ENCODE measurements at places on chromosomes 5 and 9.
A peak's percentile ranks its signal among the peaks of the same experiment; 100 is the strongest.

DNA sequence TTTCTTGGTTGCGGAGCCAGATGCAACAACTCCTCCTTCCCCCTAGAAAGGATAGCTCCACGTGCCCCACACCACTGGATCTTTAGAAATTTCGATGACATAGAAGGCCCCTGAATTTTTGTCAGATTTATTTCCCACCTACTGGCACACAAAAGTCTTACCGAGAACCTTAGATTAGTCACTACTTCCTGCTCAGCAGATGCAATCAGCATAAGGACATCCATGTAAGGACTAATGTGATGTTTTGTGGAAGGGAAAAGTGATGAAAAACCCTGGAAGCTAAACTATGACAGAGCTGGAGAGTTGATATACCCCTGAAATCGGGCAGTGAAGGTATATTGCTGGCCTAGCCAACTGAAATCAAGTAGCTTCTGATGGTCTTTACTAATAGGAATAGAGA, 125.5 kb upstream of the NFIL3 start:
- DNase-seq, result no peak

GRCh38 chr5:79418276-79418675, 95.7 kb downstream of the HOMER1 start:
- DNase-seq, result no peak

- DNase-seq, result no peak
These were observed 304.9 kb downstream of the TMEM167A start for GRCh38 chr5:82772281-82772680.

GRCh38 chr9:130459941-130460669, 15.3 kb downstream of the ASS1 start:
- no peak for DNase-seq

DNA sequence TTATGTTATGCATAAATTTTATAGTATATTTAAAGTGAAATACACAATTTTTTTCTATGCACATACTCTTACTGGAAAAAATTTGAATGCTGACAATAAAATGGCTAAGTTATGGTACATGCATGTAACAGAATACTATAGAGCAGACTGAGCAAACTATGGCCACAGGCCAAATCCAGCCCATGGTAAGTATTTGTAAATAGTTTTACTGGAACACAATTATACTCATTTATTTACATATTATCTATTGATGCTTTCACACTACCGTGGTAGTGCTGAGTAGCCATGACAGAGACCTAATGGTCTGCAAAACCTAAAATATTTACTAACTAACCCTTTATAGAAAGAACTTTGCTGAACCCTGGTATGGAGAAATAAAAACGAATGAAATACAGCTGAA, 45.7 kb downstream of the TEX10 start:
- no peak for DNase-seq

DNA sequence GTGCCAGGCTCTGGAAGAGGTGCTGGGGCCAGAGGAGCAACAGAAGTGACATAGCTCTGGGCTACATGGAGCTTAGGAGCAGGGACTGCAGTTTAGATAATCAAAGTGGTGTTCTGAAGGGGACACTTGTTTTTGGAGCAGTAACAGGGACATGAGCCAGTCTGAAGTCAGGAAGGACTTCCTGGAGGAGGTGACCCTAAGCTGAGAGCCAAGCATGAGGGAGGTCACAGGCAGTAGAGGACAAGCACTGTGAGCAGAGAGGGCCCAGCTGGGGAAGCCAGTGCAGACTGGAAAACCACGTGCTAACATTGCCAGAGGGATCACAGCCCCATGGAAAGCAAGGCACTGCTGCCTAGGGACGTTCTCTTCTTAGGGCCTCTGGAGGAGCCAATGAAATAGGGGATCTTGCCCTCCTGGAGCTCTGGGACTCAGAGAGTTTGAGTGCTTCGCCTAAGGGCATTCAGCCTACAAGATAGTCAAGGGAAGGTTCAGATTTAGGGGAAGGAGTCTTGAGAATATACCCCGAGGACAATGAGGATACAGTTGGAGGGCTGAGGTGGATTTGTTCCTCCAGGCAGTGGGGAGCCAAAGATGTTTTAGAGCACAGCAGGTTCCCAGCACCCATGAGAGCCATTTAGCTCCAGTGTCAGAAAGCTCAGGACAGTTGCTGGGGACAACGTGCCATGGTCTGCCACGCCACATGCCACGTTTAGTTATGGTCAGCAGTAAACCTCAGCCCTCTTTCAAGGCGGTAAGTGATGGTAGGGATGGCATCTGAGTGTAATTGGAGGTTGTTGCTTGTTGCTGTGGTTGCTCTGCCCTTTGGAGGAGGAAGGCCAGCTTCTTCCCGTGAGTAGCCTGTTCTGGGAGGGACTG, 40.5 kb upstream of the SH3PXD2B start:
- no peak for DNase-seq

DNA sequence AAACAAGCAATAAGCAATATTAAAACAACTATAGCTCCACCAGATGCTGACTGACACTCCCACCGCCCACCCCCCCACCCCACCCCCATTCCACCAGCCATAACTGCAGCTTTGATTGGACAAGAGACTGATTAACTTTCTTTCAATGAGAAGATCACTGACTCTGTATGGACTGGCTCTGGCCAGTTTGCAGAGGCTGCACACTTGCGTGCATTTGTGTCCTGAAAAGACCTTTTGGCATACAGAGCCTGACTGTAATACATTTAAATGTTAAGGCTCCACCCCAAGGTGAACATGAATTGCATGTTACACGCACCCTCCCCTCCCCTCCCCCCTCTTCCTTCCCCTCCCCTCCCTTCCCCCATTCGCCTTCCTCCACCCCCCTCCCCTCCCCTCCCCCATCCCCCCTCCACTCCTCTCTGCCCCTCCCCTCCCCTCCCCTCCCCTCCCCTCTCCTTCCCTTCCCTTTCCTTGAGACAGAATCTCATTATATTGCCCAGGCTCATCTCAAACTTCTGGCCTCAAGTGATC, 31.1 kb downstream of the FGD3 start:
- DNase-seq, result no peak

DNA sequence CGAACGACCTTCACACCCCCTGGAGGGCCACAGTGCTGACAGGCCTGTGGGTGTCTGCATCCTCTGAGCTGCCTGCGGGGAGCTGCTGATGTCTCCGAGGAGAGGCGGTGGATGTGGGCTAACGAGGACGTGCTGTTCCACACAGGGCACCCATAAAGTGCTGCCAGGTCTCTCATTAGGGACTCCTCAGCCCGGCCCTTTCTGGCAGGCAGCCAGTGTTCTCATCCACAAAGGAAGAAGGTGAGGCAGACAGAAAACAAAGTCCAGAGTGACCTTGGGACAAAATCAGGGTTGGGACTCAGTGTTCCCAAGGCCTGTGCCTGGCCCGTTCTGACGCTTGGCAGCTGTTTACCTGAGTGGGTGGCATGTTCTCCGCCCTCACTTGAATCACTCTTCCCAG, 29.3 kb downstream of the CARTPT start:
- DNase-seq, result no peak

- no peak for DNase-seq
These were observed 247.3 kb downstream of the CTNND2 start for GRCh38 chr5:11656916-11657315.

DNA sequence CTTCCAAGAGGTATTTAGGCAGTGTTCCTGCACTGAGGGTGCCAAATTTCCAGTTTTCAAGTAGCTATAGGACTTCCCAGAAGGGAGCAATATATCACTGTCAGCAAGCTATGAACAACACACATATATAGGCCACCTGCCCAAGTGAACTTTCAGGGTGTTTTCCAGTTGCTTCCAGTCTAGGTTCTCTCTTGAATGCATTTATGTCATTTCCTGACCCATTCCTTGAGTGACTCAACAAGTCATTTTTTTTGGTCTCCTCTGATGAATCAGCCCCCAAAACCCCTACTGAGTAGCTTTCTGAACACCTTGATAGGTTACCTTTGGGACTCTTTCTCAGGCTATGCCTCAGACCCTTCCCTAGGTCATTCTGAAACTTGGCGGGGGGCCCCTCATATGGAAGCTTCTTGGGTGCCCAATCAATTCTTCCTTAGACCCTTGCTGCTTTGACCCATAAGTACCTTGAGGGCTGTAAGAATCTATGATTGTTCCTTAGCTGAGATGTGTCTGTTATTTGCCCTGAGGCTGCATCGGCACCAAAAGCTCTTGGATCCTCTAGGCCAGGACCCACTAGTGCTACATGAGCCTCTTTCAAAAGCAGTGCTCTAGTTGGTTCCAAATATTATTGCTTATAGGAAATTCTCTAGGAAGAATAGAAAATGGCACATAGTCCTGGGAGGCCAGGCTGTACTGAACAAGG, 12.4 kb downstream of the DNAJB5 start:
- no peak for DNase-seq

GRCh38 chr9:71295928-71296327, 174.5 kb upstream of the TRPM3 start:
- no peak for DNase-seq

DNA sequence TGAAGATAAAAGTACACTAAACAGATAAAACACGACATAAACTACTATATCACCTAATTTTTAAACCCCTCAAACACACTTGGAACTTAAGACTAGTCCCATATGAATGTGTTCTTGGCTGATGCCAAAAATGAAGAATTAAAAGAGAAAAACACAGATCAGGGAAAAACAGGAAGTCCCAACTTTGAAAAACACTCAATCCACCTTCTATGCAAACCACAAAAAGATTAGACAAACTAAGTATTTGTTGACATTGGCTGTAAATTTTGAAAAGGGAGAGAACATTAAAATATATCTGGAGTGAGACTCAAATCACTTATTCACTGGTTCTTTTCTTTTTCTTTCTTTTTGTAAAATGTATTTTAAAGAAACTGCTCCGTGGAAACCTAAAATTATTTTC, 81.4 kb downstream of the ANKH start:
- DNase-seq, result no peak

- DNase-seq, result no peak
These were observed 53.7 kb downstream of the ZNF622 start for GRCh38 chr5:16411741-16412455.

DNA sequence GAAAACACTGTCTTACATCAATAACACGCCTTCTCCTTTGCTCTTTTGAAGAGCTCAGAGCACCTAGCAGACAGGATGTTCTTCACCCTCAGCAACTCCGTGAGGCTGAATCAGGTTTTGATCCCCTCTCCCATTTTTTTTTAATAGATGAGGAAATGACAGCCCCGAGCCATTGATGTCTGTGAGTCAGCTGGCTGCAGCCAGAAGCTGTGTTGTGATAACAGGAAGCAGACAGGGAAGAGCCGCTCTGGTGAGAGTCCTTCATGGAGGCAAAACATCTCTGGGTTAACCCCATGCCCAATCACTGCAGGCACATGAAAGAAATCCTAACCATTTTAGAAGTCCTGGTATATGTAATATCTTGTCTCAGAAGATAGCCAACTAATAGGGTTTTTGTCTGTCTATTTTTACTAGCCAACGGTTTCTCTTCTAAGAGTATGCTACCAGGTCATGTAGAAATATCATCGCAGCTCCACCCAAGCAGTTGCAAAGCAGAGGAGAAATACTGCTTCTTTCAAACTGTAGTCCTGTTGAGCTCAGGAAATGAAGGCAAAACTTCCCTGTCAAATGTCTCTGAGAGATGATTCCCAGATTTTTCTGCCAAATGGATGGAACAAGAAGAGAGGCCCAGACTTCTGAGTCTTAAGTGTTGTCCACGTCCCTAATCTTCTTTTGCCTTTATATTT, 568.9 kb downstream of the CCDC171 start:
- no peak for DNase-seq

DNA sequence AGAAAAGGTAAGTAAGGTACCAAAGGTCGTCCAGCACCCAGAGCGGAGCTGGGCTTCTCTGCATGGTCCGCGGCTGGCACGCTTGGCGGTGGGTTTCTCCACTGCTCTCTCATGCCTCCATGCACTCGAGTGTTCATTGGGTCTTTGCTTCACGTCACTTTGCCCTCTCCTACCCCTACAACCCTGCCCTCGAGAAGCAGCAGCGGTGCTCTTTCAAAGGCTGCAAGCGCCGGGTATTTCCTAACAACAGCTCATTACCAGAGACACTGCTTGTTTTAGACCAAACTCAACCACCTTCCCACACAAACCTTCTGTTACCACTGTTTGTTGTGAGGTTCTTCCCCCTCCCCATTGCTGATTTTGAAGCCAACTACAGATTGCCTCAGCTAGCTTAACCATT, 21.5 kb upstream of the ZBTB34 start:
- DNase-seq, result no peak

DNA sequence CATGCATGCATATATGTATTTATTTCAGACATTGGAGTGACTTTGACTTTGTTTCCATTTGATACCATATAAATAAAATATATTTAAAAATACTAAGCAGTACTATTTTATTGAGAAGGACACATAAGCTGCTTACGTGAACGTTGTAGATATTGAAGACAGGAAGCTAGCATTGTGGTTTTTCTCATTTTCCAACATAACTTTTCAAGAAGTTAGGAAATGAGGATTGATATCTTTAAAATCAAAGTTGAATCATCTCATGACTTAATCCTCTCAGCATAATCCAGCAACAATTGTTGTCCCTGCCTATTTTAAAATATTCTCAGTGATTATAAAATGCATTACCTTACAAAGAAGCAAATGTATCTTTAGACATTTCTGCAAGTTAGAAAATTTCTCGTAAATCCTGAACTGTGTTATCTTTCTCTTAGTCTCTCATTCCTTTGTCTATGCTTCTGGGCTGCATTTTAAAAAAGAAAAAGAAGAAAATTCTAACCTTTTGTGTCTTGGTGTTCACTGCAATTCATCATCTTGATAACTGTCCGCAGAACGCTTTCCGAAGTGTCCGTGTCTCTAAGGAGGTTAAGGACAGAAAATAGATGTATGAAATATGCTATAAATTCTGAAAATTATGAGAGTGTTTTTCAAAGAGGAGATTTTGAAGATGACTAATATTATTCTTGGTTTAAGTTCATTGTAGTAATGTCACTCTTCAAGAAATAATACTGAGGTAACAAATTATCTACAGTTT, 1089.9 kb upstream of the CDH6 start:
- DNase-seq, result no peak

DNA sequence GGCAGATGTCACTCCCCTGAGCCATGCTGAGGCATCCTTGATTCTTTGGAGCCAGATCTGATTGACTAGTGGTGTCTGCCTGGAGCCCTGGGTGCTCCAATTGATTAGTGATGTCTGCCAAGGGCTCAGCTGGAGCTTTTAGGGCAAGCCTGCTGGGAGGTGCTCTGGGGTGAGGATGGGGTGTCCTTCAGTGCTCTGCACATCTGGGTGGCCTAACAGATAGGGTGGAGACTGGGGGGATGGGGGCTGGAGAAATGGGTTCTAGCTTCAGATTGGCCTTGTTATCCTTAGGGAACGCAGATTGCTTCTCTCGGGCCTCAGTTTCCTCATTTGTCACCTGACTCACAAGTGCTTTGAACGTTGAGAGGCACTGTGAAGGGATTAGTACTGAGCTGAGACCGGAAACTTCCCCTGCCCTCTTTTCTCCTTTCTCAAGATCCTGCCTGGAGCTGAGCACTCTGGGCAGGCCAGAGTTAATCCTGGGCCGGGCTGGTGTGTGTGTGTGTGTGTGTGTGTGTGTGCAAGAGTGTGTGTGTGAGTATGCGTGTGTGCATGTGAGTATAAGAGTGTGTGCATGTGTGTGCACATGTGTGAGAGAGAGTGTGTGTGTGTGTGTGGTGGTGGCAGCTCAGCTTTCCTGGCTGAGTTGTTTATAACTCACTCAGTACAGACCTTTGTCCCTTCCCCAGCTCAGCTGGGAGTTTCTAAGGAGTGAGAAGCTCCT, 5.6 kb upstream of the IER5L start:
- peak; percentile 37 for DNase-seq

All from RPMI8226 (cell line).